IPS-NIHi11 (cell line): ENCODE measurements at places on chromosomes 4 and X.
A peak's percentile ranks its signal among the peaks of the same experiment; 100 is the strongest.

GRCh38 chrX:20519826-20520225 is 253.1 kb upstream of the RPS6KA3 start:
- DNase-seq = no peak

- no peak for DNase-seq
Observed at GRCh38 chrX:73834219-73834618, 271.2 kb downstream of the CHIC1 start.

- no peak for DNase-seq
Observed at GRCh38 chrX:34546366-34546765, 110.7 kb downstream of the TMEM47 start.

- DNase-seq = no peak
Observed at GRCh38 chrX:111743316-111743715, 62.3 kb downstream of the ALG13 start.

GRCh38 chr4:40562208-40562607 is 67.5 kb downstream of the RBM47 start:
- DNase-seq = no peak

GRCh38 chr4:121455285-121455684 is 74.5 kb upstream of the QRFPR start:
- DNase-seq = no peak

DNA sequence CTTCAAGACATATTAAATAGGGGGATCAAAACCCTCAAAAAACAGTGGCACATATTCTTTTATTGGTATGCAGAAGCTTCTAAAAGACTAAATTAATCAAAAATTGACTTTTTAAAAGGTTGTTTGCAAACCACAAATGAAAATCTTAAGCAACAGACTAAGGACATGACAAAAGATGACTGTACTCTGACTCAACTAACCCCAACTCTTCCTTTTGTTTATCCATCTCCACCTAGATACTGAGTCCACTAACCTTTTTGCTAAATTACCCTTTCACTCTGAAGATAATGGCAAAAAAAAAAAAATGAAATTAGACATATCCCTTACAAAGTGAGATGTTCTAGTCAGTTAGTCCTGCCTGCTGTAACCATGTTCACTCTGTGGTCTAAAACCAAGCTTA is 91.6 kb upstream of the NLRP2B start:
- no peak for DNase-seq

- DNase-seq = no peak
Observed at GRCh38 chr4:189804894-189805293, 135.8 kb upstream of the FRG1 start.

GRCh38 chr4:78666830-78667258 is 109.3 kb upstream of the BMP2K start:
- no peak for DNase-seq

GRCh38 chr4:109816082-109816442 is 500 bp downstream of the GAR1 start:
- peak; percentile 7 for DNase-seq

GRCh38 chr4:30912098-30912714 is 192.0 kb downstream of the PCDH7 start:
- DNase-seq = no peak

- no peak for DNase-seq
Observed at GRCh38 chrX:129125122-129125914, 398.0 kb downstream of the SMARCA1 start.

DNA sequence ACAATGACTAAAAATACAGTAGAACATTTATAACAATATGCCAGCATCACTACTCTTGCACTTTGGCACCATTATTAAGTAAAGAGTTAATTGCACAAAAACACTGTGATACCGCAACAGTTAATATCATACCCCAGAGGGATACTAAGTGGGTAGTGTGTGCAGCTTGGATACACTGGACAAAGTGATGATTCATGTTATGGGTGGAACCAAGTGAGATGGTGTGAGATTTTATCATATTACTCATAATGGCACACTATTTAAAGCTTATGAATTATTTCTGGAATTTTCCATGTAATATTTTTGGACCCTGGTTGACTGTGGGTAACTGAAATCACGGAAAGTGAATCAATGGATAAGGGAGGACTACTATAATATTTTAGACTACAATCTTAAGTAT is 265.3 kb downstream of the PCDH18 start:
- DNase-seq = no peak

- DNase-seq = peak; percentile 85
Observed at GRCh38 chr4:2220016-2220630, 21.8 kb downstream of the HAUS3 start.

DNA sequence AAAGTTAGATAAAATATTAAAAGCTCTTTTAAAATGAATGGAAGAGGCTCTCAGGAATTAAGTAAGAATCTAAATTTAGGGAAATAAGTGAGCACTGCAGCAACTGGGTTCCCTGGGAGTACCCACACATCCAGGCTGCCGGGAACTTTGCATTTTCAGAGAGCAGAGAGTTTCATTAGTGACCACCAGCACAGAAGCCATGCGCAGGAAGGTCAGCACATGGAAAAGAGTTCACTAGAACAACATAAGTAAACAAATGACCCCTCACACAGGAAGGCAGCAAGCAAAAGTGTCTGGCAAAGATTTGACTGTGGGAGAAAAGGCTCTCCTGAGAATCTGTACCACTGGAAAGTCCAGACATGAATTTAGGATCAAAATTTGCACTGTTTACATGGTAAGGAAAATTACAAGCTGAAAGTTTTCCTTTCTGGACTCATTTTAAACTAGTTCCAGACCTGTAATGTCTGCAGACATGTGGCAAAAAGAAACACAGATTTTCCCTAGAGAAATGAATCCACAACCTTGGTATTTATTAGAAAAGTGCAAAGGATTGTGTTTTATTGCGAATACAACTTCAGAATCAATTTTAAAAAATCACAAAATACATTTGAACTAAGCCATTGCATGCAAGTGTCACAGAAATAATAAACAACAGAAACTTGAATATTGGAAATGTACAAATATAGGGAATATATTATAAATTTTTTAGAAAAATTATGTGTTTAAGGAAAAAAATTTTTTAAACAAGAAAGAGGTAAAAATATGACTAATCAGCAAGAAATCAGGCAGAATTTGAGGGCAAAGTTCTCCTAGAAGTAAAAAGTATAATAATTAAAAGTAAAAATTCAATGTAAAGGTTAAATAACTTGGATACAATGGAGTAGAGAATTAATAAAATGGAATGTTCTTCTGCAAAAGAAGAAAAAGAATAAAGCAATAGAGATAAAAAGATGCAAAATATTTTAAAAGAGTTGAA is 18.4 kb upstream of the MYOZ2 start:
- no peak for DNase-seq

DNA sequence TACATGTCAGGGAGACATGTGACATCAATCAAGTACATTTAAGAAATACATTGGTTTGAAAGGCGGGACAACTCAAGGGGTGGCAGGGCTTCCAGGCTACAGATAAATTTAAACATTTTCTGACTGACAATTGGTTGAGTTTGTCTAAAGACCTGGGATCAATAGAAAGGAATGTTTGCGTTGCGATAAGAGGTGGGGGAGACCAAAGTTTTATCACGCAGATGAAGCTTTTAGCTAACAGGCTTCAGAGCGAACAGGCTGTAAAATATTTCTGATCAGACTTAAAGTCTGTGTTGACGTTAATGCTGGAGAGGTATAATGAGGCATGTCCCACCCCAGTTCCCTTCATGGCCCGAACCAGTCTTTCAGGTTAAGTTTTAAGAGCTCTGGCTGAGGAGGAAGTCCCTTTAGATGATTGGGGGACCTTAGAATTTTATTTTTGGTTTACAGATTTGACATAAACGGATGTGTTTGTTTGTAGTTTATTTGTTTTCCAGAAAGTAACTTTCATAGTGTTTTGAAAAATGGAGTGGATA is 346.7 kb upstream of the RASGEF1B start:
- DNase-seq = no peak
